ENCODE measurements at places on chromosomes 13 and 19.

- no peak for DNase-seq
Measured at GRCh38 chr13:35964011-35964862, 166.9 kb downstream of the DCLK1 start.

DNA sequence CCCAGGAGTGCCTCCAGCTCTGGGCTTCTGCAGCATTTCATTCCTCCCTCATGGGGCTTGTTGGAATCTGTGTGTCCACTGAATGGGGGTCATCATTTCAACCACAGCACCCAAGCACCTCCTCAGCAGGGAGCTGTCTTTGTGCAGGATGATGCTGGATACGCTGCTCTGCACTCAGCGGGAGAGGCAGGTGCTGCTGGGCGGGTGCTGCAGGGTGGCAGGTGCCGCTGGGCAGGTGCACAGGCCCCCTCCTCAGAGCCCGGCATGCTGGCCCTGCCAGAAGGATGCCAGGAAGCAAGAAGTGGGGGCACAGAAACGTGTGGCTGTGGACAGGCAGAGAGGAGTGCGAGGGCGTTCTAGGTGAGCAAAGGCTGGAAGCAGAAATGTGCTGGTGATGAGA, 121.8 kb upstream of the VSTM2B start:
- no peak for DNase-seq

GRCh38 chr13:111969551-111970135, 97.3 kb upstream of the SOX1 start:
- DNase-seq: no peak

DNA sequence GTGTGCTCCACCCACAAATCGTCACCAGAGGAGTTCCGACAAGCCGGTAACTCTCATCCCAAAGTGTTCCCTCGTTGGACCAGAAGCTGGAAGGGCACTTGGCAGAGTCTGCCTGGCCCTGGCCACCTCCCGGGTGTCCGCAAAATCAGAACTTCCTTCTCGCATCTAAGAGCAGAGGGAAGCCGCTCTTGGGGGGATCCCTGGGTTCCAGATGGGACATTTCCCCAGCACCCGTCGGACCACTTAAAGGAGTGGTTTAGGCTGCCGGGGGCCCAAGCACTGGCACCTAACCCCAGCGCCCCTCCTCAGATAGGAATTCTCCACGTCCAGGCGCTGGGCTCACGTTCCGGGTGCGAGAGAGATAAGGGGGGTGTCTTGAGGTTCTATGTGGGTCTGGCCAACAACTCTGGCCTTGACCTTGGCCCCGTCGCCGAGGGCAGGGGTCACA, 857 bp upstream of the MAP2K7 start:
- no peak for DNase-seq

DNA sequence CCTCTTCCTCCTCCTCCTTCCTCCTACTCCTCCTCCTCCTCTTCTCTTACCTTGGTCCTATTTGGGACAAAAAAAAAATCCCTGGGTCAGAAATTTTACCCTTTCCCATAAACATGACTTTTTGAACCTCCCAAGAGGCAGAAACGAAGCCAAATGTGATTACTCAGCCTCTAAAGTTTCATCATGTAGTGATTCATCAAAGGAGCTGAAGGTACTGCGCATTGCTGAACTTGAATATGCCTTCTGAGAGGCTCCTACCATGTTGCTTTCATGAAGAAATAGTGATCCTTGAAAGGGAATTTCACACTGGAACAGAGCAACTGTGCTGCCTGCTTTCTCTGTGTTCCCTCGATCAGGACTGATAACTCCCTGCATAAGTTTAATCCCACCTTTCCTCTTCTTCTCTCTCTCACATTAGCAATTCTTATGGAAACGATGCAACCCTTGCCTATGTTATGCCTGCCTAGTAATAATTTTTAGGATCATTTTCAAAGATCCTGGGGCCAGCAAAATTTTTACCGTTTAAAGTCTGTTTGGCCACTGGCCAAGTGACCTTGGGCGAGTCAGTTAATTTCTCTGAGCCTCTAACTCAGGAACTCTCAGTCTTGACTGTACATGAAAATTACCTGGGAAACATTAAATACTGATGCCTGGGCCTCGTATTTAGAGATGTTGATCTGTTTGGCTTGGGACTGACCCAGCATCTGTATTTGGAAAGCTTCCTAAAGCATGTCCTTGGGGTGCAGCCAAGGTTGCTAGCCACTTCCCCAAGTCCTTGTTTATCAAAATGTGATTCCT, 149.5 kb downstream of the DCT start:
- no peak for DNase-seq

Measured in left colon (tissue), 2 donors.